ENCODE measurements at places on chromosomes 6 and 20.

GRCh38 chr6:112936504-112936903, 589.4 kb downstream of the RFPL4B start:
- DNase-seq, result no peak

GRCh38 chr20:50354721-50355589, 155.2 kb upstream of the PTPN1 start:
- no peak for DNase-seq

- DNase-seq, result no peak
Measured at GRCh38 chr6:157246048-157246630, 77.2 kb downstream of the TMEM242 start.

DNA sequence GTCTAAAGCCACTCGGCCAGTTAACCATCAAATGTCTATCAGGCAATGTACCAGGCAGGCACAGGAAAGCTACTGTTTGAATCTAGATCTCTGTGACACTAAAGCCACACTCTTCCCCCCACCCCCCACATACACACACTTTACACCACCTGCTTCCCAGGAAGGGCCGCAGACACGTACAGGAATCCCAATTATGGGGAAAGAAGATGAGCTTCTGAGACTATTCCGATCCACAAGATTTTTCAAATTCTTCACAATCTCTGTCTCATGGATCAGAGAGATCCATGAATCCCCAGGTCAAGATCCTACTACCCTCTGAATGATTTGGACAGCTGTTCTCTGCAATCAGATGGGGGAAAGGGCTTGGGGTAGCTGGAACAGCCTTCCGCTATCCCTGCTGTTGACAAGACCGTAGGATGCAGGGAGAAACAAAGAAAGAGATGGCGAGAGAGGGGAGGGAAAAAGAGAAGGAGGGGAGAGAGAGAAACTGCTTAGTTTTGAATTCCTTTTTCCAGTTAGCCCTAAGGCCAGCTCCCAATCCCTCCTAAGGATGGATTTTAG, 25.4 kb upstream of the RIMS4 start:
- DNase-seq, result no peak

DNA sequence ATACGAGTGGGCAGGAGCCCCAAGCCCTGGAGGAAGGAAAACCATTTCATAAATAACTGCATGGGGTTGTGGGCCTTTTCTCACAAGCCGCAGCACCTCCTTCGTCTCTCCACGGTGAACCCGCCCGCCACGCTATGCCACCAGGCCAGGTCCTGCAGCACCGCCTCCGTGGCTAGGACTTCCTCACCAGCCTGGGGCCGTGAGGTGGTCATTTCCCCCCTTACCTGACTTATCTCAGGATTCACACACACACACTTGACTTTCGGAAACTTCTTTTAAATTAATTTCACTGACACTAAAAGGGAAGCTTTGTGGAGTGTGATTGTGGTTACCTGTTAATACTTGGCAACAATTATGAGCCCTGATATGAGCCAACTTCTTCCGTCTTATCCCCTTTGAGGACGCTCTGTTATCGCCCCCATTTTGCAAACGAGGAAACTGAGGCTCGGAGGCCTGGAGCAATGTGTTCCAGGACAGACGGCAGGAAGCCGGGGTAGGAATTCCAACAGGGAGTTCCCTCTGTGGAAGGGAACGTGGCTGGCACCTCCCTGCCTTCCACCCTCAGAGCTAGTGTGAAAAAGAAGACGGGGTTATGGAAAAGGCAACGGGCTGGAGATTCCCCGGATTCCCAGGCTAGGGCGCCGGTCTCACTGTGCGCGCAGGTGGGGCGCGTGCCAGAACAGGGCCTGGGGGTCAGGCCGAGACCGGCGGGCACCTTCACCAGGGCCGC, 817 bp upstream of the SLCO4A1 start:
- no peak for DNase-seq

DNA sequence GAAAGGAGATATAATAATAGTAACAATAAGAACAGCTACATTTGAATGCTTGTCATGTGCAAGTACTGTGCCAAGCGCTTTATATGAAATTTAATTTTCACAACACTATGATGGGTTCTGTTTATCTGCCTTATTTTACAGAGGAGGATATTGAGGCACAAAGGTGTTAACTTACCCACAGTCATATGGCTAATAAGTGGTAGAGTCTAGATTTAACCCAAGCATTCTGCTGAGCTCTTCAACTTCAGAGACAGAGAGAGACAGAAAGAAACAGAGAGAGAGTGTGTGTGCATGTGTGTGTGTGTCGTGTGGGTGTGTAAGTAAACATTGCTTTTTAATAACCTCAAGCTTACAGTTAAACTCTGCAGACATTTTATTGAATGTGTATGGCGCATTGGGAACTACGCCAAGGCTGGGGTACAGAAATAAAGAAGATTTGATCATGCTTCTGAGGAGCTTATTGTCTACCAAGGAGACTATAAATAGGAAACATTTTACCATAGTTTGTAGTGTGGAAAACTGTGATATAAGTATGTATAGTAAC, 12.9 kb downstream of the TBPL1 start:
- no peak for DNase-seq

DNA sequence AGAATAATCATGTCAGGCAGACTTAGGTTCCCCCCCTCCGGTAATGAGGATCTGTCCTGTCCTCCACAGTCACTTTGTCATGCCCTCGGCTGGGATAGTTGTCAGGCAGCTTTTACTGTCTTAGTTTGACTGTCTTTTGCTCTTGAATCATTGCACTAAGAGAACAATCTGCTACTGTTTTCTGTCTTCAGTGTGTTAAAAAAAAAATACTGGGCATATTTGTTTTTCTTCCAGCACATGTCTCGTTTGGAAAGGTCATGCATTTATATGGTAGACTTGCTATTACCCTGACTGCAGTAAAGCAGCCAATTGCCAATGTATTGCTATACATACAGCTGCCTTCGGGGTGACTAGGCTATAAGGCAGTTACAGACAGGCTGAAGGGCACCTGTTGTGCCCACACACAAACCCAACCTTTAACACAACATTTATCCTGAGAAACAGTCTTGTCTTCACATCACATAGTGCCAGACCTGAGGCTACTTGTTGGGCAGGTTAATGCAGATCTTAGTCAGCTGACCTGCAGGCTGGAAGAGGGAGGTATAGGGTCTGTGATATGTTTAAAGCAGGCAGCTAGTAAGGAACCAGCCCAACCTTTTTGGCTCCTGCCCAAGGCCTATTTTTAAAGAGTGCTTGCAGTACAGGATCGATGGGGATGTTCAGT, 26.7 kb downstream of the ARFGEF3 start:
- no peak for DNase-seq

DNA sequence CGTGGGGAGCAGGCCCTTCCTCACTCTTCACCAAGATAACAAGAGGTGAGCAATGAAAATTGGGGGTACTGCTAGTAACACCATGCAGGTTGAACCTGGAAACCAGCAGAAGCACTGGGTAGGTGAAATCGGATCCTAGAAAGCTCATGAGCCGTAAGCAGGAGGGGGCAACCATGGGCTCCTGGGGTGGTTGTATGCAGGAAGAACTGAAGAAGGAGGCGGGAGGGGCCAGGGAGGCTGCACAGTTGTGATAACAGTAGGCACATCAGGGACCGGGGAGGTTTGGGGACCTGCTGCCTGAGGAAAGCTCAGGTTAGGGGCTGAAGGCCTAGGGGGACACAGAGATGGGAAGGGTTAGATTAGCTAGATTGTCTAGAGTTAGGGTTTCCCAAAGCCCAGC, 5.6 kb upstream of the LY6G5C start:
- no peak for DNase-seq

DNA sequence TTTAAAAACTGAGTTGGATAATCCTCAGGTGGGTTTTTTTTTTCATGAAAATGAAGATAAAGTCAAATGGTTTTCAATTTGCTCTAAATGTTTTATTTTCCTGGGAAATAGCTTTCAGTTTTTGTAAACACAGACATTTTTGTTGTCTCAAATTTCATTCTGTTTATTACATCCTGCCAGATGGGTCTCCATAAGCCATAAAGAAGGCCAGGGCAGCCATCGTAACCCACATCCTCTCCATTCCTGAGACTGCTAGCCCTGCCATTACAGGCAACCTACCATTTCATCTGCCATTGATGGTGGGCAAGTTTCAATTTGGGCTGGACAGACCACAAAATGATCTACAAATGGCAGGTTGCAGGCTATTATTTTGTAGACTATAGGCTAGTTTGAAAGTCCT, 60.8 kb downstream of the BTBD3 start:
- no peak for DNase-seq

GRCh38 chr20:48632017-48632824, 195.6 kb downstream of the PREX1 start:
- no peak for DNase-seq

DNA sequence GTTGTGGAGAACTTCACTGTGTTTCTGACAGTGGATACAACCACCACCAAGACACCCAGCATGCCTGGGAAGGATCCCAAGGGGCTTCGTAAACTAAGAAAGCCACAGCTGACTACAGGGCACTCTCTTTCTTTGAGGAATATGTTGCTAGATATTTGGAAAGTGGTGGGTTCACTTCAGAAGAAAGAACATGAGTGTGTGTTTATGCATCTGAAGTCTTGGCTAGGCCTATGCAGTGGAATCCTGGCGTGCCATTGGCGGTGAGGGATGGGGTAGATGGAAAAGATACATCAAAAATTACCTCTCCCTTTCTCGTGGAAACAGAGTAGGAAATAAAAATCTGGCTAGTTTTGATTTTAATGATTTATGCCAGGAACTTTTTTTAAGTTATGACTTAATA, 187.7 kb downstream of the PDE7B start:
- DNase-seq, result no peak

DNA sequence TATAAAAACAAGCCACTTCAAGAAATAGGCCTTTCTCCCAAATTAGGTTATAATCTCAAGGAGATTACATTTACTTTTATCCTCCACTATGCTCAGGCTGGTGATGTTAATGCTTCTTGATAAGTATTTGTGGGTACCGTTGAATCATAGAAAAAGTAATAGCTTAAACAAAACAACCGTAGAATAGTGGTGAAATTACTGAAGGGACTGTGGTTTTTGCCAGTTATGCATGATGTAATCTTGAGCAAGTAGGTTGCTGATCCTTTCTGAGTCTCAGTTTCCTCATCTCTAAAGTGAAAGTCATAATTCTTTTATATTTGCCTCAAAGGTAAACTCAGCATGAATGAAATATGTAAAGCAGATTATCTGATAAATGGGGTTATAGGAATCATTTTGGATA, 187.3 kb upstream of the JAG1 start:
- DNase-seq, result no peak

DNA sequence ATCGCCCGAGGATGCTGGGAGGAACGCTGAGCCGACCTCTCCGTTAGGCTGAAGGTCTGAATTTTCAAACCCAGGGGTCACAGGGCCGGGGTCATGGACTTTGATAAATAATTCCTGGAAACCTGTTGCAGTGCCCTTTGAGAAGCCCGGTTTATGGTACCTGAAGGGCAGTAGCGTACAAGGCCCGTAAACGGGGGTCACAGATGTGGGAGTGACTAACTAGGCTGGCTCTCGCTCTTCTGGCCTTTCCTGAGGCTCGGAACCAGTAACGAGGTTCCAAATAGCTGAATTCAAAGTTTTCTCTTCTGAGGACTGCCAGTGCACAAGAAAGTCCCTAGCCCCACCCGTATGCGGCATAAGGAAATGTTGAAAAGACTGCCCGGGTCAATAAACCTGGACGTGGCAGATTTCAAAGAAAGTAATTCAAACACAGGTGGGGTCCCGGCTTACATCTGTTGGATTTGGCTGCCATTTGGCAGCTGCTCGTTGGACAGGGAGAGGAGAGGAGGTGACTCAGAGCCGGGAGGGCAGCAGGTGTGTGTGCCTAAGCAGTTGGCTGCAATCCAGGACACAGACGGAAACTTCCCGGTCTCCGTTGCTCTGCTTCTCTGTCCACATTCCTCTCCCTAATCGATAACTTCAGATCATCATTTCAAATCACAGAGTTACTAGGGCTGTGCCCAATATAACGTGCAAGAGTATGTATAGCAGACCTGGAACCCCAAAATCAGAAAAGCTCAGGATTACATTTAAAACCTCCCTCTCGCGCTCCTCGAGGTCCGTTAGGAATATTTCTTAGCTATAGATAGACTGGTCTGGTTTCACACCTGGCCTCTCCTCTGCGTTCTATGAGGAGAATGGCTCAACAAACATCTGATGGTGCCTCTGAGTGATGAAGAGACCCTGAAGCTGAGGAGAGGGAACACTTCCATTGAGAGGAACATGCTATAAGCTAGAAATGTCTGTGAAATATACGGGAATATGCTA, 765 bp upstream of the GMDS start:
- DNase-seq, result no peak

GRCh38 chr6:154520280-154520679, 9.8 kb upstream of the CNKSR3 start:
- DNase-seq, result no peak

All from central memory CD8-positive, alpha-beta T cell (primary cell).